HT-29 (cell line): ENCODE measurements at places on chromosomes 11 and 22. TPM values are rescaled to one million over a fixed set of nuclear protein-coding genes. Genes with fewer than 3 reads are reported as not detected.

GRCh38 chr11:63277345-63277943, 34.0 kb upstream of the SLC22A25 start:
- peak; percentile 23 for DNase-seq

GRCh38 chr22:37105154-37105553, 4.4 kb downstream of the TMPRSS6 start:
- DNase-seq: peak; percentile 9

DNA sequence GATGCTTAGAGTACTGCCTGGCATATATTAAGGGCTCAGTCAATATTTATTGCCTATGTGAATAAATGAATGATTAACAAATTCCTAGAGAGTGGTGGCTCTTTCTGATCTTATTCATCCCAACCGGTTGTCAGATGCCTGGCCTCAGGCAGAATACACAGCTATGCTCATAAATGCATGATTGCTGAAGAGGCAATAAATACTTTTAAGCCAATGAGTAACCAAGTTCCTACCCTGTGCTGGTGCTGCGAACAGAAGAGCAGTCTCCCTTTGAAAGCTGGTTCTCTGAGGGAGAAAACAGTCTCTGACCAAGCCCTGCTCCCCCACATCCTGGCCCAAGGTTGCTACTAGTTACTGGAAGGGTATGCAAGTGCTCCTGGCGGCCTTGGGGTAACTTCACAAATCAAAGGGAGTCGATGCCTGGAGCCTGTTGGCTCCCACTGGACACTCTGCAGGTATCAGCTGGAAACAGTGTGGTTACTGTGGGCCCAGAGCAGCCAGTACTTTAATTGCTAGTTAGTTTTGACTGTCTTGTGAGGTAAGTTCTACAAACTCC, 2.8 kb downstream of the USH1C start:
- DNase-seq: peak; percentile 28

DNA sequence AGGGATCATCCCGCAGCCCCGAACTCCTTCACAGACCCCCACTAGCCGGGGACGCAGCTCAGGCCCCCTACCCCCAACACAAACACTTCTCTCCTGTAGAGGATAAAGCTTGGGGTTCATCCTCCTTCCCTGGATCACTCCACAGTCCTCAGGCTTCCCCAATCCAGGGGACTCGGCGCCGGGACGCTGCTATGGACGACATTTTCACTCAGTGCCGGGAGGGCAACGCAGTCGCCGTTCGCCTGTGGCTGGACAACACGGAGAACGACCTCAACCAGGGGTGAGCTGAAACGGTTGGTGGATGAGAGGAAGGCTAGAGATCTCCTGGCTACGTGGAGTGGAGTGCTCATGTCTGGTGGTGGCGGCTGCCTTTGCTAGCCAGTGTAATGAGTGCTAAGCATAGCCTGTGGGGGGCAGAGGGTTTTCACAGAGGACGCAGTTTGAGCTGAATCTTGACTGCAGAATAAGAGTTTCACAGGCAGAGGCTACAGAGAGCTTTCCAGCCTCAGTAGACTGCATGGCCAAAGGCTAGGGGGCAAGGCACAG, 580 bp downstream of the ILK start:
- DNase-seq: peak; percentile 79

- no peak for DNase-seq
These were observed 3.0 kb upstream of the NAP1L4 start for GRCh38 chr11:2995031-2995561.

Gene C22orf31
- not detected in 2 replicates for total RNA-seq

DNA sequence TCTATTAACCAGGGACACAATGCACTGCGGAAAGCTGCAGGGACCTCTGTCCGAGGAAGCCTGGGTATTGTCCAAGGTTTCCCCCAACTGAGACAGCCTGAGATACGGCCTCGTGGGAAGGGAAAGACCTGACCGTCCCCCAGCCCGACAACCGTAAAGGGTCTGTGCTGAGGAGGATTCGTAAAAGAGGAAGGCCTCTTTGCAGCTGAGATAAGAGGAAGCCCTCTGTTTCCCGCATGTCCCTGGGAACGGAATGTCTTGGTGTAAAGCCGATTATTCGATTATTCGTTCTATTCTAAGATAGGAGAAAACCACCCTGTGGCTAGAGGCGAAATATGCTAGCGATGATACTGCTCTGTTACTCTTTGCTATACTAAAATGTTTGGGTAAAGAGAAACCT, 5.2 kb downstream of the BET1L start:
- no peak for DNase-seq

GRCh38 chr11:70671083-70671482, 272.8 kb downstream of the CTTN start:
- DNase-seq: no peak

DNA sequence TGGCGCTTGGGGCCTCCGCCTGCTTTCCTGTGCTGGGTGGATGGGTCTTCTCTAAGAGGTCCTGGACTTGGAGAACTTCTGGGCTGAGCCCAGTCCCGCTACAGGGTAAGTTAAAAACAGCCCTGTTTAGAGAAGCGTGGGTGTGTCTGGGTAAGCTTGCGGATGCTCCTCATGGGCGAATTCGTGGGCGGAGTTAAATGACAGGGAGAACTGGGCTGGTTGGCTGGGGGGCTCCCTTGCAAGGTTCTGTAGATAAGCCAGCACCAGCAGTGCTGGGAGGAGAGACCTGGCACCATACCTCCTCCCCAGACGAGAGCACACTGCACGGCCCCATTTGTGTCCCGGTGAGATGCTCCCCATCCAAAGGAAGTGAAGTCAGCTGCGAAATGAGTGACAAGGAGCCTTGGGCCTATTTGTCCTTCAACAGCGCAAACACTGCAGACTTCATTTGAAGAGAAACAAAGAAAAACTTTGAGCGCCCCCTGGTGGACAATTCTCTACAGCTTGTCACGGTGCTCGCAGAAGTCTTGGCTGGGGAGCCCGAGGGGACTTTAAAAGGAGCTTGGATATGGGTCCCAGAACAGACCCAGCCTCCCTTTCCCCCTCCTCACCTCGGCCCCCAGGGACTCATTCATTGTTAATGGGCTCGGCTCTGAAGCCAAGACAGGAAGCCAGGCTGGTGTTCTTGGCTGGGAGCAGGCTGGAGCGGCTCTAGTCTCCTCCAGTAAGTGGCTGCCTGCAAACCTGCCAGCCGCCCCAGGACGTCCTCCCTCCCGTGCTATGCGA, 39.5 kb downstream of the TP53I11 start:
- peak; percentile 97 for DNase-seq

DNA sequence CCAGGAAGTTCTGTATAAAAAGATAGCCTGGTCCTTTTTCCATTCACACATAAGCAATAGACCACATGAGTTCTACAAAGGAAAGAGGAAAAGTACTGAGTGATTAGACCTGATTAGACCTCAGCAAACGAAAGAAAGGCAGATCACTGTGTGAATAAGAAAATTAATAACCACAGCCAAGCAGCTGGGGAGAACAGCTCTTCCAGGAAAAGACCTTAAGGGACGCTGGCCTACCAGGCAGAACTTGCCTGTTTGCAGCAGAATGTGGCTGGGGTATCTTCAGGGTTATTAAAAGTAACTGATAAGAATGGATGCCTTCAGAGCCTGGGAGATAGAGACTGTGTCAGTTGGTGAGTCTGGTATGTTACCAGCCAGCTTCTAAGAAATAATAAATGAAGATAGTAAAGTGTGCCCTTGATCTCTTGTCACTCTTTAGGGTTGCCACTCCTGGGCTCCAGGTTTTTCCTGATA, 172.9 kb downstream of the DBX1 start:
- DNase-seq: no peak

Gene FAM180B
- total RNA-seq: not detected in 2 replicates

Gene TMEM191C
- total RNA-seq: 2.4 and 4.5 TPM in 2 replicates

Gene LMF2
- 52.8 and 53.2 TPM in 2 replicates for total RNA-seq

Gene OR2D2
- 0.37 TPM in 1 of 2 replicates, not detected in the other for total RNA-seq

DNA sequence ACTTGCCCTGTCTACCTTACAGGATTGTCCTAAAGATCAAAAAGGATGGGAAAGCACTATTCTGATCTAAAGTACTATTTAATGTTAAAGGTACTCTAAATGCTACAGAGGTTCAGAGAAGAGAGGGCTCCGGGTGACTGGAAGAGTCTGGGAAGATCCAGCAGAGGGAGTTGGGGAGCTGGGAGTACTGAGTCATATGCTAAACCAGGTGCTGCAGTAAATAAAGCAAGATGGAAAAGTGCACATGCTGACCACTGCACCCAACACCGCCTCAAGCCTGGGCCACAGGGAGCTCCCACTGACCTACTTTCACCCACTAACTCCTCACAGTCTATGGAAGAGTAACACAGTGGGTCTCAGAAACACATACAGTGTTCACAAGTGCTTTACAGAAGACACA, 49.3 kb downstream of the WT1 start:
- peak; percentile 80 for DNase-seq

GRCh38 chr11:37657645-37658044, 1059.6 kb upstream of the RAG2 start:
- DNase-seq: peak; percentile 46

DNA sequence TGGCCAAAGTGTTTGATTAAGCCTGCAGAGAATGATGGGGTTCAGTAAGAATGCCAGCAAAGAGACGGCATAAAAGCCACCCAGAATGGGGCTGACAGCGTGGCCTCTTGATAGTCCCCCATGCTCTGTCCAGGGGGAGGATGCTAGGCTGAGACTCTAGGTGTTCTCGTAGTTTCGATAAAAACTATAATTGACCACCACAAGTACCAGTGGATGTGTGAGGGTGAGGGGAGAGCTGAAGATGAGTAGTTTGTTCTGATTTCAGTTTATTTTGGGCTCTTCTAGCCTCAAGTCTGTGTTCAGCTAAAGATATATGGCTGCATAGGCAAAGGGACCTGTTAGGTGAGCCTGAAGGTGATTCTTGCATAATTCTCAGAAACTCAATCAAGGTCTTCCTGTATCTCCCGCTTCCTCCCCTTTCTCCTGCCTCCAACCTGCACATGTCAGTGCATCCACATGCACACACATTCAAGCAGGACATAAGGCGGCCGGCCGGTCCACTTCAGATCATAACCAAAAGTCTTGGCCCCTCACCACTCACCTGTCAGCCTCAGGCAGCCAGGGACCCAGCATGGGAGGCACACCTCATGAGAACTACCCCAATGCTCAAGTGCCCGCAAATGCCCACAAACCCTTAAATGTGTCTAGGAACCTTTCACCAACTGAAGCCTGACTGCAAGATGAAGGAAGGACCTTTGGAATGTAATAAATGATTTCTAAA, 31.2 kb downstream of the FLI1 start:
- no peak for DNase-seq

Gene GVQW3
- total RNA-seq: 1.8 and 2.1 TPM in 2 replicates

Gene SPINDOC
- 37.6 and 44.9 TPM in 2 replicates for total RNA-seq

DNA sequence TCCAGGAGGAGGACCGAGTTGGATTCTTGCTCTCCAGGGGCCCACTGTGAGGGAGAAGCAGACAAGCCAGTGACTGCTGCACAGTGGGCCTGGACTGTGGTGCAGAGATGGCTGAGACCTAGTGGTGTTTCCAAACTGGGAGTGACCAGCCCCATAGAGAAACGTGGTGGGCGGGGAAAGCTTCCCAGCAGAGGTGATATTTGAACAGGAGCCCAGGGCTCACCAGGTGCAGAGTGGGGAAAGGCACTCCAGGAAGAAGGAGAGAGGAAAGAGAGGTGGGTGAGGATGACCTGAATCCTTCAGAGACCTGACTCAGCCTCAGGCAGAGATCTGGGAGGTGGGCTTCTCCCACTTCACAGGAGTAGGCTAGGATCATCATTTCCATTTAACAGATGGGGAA, 52.1 kb upstream of the RASD2 start:
- DNase-seq: no peak

DNA sequence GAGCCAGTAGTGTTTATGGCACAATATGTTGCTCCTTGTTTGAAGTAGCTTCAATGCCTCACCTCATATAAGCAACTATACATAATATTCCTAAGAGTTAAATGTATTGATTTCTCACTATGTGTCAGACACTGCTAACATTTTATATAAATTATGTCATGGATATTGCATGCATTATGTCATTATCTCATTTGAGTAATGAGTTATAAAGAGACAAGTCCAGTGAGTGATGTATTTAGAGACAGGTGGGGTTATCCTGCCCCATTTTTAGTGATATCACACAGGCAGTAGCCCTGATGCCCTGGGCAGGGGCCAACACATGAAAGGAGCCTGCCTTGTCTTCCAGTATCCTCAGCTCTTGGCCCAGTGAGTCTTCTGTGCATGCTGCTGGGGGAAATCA, 247.0 kb upstream of the SESN3 start:
- DNase-seq: no peak

Gene TBX1
- total RNA-seq: not detected in 2 replicates

DNA sequence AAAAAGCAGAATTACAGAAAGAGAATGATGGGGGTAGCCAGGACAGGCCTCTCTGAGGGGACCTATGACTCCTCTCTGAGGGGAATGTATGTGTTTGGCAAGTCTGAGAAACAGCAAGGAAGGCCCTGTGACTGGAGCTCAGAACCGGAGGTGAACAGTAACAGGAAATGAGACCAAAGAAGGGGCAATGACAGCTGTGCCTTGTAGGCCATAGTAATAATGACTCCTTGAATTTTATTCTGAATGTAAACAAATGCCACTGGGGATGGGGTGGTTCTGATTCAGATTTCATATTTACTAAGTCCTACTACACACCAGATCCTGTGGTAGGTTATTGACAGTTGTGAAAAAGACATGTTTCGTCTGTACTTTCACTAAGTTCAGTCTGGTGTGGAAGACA, 52.8 kb upstream of the APOA1 start:
- DNase-seq: no peak

GRCh38 chr22:40161194-40161593, 16.5 kb upstream of the TNRC6B start:
- no peak for DNase-seq

GRCh38 chr22:42966497-42966896, 48.5 kb downstream of the PACSIN2 start:
- DNase-seq: no peak

DNA sequence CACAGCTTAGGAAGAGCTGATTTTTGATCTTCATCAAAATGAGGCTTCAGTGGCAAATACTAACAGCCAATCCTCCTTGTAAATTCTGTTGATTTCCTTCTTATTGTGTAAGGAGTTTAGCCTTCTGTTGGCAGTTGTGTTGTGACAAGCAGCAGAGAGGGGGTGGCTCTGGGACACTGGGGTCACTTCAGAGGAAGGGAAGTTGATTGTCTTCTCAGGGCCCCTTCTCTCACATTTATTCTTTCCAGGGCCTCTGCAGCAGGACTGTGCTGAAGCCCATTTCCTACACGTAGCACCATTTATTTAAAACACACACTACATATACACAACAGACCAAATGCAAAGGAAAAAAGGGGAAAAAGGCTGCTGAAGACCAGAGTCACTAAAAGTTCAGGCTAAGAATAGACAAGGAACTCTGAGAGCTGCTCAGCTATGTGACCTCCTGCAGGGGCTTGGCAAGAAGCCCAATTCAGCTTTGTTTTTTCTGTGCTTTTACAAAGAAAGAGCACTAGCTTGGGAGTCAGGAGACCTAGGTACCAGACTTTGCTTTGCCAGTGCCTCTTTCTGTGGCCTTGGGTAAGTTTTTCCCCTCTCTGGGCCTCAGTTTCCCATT, 28.3 kb upstream of the UPB1 start:
- DNase-seq: no peak

DNA sequence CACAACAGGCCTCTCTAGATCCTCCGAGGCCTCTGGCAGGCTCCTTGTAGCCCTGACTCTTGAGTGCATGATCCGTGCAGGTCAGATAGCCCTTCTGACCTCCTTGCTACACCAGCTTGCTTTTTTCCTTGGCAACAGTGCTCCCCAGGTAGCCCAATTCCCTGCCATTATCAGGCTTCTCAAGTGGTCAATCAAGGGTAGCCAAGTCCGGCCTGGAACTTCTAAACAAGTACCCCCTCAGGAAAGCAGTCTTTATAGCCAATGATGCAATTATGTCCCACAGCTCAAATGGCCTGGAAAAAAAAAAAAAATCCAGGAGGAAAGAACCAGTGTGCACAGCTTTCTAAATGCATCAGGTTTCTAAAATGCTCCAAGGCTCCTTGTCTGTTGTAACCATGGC, 59.8 kb downstream of the TENM4 start:
- DNase-seq: no peak
